ENCODE measurements at places on chromosomes 5 and 9.

- DNase-seq: no peak
These were observed 242.1 kb downstream of the BNC2 start for GRCh38 chr9:16628413-16628812.

DNA sequence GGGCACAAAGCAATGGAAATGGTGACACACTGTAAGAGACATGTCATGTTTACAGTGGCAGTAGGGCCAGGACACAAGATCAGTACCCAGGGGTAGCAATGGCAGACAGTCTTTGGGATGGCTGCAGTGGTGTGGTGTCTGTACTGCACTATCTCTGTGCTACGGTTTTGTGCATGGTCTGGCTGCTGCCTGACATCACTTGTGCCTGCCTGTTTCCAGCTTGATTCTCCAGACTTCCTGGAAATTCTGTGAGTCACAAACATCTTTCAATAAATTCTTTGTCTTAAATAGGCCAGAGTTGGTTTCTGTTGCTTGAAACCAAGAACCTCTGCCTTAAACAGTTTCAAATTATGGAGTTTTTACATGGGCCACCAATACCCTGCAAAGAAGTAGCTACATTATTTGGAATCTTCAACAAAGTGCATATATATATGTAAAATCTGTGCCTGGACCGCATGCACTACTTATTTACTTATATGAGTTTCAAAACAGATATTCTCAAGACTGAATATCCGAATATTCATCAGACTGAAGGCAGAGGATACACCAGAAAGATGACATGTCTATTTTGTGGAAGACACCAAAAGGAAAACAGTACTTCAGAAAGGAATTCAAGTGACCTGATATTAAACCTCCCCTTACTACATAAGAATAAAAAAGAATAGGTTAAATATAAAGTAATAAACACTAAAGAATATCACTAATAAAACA lies 188.1 kb downstream of the RFX3 start:
- DNase-seq: no peak

GRCh38 chr9:36559036-36559695 lies 13.5 kb upstream of the MELK start:
- DNase-seq: no peak

- no peak for DNase-seq
These were observed 111.2 kb upstream of the IL12B start for GRCh38 chr5:159441441-159441840.

GRCh38 chr5:5492087-5492933 lies 69.8 kb downstream of the ICE1 start:
- DNase-seq: peak; percentile 79

DNA sequence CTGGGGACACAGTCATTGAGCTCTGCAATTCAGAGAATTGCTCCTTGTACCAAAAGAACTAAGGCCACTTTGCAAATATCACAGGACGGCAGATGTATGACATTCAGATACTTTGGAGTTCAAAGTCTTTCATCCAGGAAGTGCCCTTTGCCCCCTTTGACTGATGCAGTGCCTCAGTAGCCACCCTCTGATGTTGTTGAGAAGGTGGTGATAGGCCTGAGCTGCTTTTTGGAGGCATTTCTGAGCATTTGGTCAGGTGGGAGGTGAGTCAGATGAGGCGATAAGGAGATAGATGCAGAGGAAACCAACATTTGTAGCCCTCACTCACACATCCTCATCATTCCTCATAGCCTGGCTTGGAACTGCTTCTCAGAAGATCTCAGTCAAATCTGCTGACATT lies 63.4 kb downstream of the ANGPTL2 start:
- DNase-seq: no peak

- DNase-seq: no peak
These were observed 239.6 kb downstream of the MAN2A1 start for GRCh38 chr5:109929376-109929775.

GRCh38 chr5:116472274-116472673 lies 102.3 kb downstream of the SEMA6A start:
- no peak for DNase-seq

DNA sequence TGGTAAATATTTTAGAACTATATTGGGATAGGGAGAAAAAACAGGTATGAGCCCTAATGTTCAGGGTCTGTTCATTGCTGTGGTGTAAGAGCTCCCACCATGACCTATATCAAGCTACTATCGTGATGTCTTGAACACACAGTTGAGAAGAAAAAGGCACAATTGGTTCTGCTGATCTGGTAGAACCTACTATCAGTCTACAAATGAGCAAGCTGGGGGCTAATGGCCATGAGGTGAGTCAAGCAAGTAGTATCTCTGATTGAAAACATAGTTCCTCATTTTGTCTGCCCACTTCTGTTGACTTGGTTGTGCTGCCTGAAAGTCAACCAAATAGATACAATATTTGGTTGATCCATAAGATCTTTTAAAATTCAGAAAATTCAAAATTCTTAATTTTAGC lies 1026.3 kb downstream of the CDH12 start:
- no peak for DNase-seq

GRCh38 chr9:100112677-100113336 lies 13.8 kb downstream of the INVS start:
- DNase-seq: no peak

DNA sequence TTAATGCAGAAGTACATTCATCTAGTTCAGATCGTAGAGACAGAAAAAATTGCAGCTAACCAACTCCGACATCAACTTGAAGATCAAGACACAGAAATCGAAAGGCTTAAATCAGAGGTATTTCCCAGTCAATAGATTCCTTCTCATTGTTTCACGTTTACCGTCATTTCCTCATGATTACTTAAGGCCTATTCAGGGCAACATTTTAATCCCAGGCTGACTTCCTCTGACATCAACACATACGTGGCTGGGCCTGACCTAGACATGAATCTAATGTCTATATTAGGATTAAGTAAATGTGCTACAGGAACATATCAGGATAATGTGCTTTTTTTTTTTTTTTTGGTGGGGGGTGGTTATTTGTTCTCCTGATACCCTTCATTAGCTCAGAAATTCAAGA lies 107.9 kb downstream of the RASGRF2 start:
- DNase-seq: no peak

DNA sequence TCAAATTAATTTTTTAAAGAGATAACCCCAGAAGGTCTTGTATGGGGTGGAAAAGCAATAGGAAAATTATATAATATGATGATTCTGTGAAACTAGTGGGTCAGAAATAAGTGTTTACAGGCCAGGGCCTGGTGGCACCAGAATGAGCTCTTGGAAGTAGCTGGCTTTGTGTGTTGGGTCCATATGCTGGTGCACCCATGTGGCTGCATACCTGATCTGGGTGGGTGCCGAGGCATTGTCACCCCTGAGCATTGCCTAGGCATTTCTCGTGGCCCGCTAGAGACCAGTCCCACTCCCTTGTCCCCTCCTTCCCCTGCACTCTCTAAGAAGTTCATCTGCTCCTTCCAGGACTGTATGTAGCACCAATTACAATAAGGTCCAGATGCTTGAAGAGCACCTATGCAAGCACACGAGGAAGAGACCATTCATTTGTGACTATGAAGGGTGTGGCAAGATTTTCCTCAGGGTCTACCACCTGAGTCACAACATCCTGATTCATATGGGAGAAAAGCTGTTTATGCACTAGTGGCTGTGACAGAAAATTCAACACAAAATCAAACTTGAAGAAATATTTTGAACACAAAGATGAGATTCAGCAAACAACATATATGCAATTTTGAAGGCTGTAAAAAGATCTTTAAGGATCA lies 19.8 kb upstream of the IL33 start:
- no peak for DNase-seq

- no peak for DNase-seq
These were observed 2.0 kb downstream of the CNOT6 start for GRCh38 chr5:180495991-180496741.

DNA sequence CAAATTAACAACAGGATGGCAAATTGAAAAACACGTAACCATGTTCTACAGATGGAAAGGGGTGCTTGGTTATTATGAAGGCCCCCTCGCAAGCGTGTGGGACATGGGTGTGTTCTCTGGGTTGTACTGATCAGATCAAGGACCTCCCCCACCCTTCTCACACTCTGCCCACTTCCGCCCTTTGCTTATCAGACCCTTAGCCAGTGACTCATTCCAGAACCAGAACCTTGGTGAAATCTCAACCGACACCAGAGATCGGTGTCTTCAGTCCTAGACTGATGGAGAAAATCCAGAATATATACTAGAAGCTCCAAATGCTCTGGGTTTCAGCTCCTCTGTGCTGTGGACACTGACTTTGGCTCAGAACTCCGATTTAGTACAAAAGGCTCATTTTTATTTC lies 64.9 kb downstream of the PTTG1 start:
- DNase-seq: no peak

- no peak for DNase-seq
These were observed 64.4 kb upstream of the SPATA31E1 start for GRCh38 chr9:87818308-87818707.

GRCh38 chr5:148816782-148817181 lies 9.6 kb upstream of the ADRB2 start:
- no peak for DNase-seq

DNA sequence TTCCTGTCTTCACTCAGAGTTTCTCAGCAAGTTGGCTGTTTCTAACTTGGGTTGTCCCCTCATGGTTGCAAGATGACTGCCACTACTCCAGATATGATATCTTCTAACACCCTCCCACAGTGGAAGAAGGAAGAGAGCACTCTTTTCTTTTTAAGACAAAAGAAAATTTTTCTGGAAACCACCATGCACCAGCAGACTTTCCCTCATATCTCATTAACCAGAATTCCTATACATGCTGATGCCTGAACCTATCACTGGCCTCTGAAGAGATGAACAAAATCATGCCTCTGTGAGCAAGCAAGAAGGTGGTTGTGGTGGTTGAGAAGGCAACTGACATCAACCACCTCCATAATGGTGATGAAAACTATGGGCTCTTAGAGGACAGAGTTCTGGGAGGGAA lies 56.8 kb downstream of the FEM1C start:
- DNase-seq: no peak

DNA sequence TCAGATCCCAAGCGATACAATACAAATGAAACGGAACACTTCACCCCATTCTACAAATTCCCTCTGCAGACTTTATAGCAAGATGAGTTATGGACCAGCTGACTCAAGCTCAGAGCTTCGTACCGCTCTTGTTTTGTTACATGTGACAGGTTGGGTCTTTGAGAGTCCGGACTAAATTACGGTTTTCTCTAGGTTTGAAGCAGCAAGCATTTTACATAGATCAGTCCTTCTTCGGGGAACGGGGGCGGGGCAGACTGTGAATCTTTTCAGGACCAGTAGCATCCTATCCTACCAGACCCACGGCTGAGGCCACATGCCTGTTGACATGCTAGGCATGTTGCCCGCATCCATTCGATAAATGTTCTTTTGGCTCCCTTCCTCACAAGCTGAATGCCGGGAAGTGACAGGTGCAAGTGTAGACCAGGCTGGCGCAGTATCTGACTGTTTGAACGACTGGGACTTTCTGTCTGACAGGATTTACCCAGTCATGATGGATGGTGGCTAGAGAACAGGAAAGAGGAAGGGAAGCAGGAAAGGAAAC lies 811.0 kb upstream of the GRAMD2B start:
- no peak for DNase-seq

GRCh38 chr5:106086352-106086751 lies 1584.4 kb downstream of the EFNA5 start:
- DNase-seq: no peak

- DNase-seq: no peak
These were observed 9.4 kb upstream of the CCL28 start for GRCh38 chr5:43421450-43422133.

DNA sequence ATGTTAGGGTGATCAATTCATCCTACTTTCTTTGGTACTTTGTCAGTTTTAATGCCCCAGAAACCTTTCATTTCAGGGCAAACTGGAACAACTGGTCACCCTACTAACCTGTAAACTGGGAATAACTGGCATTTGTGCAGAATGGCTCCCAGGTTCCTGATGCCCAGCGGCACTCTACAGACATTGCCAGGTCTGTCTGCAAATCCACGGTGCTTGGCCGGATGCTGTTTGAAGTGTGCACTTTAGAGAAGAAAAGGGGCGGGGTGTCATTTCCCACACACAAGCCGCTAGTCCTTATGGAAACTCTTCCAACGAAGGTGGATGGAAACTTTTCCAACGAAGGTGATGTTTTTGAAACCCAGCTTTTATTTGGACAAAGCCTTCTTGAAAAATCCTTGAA lies 49.9 kb upstream of the OTULINL start:
- no peak for DNase-seq

DNA sequence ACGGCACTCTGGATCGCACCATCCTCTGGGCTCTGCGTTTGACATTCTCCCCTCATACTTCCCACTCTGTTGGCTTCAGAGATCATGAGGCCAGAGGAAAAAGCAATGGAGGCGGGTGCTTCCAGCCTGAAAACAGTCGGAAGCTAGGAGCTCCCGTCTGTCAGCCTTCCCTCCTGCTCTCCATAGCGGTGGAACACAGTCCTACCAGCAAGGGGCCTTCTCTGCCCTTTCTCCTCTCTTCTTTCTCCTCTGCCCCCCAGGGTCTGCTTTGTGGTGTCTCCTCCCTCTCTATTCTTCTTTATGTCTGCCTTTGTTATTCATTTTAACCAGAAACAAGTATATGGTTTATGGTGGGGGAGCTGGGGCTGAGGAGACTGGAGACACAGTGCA lies 152.5 kb upstream of the NFIB start:
- no peak for DNase-seq

DNA sequence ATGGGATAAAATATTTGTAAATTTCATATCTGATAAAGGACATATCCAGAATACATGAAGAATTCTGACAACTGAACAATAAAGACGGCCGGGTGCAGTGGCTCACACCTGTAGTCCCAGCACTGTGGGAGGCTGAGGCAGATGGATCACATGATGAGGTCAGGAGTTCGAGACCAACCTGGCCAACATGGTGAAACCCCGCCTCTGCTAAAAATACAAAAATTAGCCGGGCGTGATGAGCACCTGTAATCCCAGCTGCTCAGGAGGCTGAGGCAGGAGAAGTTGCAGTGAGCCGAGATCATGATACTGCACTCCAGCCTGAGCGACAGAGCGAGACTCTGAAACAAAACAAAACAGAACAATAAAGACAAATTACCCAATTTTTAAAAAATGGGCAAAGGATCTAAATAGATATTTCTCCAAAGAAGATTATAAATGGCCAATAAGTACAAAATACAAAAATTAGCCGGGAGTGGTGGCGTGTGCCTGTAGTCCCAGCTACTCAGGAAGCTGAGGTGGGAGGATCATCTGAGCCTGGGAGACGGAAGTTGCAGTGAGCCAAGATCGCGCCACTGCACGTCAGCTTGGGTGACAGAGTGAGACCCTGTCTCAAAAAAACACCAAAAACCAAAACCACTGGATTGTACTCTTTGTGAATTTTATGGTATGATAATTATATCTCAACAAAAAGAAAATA lies 9.6 kb upstream of the NSD1 start:
- no peak for DNase-seq

GRCh38 chr9:69546265-69546664 lies 125.9 kb downstream of the APBA1 start:
- peak; percentile 1 for DNase-seq
